ELF-1 (cell line): ENCODE measurements at places on chromosomes 1 and 21.

- no peak for DNase-seq
Measured at GRCh38 chr1:46425726-46426125, 31.6 kb downstream of the FAAH start.

DNA sequence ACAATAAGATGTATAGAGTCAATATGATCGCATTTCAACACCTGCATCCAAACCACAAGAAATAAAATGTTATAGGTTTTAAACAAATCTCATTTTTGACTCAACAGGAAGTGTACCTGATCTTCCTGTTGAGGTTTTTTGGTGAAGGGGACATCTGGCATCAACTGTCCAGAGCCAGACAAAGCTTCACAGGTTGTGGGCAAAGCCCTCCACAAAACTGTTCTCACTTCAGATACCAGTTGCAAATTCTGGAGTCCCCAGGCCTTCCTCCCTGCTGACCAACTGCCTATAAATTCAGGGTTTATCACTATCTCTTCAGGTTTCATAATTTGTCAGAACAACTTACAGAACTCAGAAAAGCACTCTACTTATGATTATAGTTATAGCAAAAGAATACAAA, 326.1 kb upstream of the CAMK1G start:
- no peak for DNase-seq

DNA sequence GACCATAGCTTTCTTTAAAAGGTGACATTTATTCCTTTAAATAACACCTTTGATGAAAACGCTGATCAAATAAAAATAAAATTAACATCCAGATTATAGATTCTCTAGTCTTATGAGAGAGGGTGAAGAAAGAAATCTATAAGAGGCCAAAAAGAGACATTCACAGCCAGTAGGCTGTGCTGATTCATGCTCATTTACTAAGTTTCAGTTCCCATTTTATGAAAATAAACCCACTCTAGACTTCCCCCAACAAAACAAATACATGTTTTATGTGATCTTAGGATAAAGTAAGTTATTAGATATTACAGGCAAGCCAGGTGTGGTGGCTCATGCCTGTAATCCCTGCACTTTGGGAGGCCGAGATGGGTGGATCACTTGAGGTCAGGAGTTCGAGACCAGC, 21.1 kb downstream of the ESRRG start:
- DNase-seq = no peak

DNA sequence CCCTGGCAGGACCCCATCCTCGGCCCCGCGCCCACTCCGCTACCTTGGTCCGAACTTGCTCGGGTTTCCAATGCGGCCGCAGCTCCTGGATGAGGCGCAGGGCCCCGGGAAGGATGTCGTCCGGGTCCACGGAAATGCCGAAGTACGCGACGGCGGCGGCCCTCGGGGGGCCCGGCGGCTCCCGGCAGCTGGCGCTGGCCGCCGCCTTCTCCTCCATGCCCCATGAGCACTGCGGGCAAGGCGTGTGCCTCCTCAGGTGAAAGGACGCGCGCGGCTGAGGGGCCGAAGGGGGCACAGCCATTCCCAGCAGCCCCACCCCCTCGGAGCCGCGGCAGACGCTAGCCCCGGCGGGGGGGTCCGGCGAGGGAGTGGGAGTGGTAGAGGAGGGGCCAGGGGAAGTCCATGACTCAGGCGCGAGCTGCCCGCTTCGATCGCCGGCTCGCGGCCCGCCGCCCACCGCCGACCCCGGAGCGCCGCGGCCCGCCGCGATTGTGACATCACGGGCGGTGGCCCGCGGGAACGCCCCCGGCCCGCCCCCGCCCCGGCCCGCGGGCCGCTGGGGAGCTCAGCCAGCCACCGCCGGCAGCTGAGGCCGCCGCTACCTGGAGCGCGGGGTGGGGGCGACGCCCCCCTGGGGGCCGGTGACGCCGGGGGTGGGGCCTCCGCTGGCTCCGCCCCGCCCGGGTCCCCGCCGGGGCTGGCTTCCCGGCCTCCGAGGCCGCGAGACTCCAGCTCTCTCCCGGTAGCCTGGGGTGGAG, at the start of gene ETNK2:
Gene ETNK2 (minus strand): TSS at position 493 of the 758 bp plus-strand sequence. CDS start 192 bp downstream, at position 301.
- peak; percentile 66 for DNase-seq

GRCh38 chr1:156898161-156898566, 4.6 kb downstream of the PEAR1 start:
- peak; percentile 84 for DNase-seq

- no peak for DNase-seq
Measured at GRCh38 chr1:219476716-219477115, 136.2 kb downstream of the ZC3H11B start.

DNA sequence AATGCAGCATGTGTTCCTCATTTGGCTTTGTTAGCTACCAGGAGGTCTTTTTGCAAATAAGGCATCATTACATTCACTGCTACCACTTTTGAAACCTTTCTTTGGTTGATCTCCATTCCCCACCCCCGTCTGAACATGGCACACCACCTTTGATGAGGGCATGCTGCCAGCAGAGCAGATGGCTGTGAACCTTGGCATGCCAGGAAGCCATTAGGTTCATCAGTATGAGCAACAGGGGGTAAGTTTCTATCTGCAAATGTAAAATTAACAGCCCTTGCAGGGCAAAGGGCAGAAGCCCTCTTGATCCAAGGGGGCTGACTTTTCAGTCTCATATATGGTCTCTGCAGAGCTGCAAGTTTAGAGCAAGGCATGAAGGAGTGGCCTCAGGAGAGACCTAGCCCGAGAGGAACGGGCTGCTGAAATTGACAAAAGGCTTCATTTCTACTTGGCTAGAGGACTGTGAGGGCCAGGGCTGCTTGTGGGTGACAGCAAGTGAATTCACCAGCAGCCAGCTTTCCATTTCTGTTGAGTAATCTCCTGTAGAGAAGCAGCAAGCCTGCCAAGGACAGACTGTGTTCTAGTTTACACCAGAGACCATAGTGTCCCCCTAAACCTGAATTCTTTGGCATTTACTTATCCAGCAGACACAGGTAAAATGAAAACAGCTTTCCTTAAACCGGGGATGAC, 127.9 kb downstream of the ZNF326 start:
- DNase-seq = no peak

DNA sequence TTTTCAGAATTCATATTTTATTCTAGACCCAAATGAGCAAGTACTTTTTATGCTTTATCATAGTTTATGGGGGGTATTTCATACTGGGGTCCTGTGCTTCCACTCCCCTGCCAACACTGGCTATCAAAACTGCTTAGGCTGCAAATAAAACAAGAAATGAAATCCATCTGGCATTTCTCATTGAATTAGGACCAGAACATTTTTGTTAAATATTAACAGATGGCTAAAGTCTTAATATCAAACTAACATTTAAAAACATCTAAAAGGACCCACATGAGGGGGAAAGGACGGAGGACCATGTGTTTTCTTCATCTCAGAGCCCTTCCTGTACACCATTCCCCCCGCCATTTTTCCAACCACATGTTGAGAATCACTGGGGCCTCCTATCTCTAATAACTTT, 167.5 kb upstream of the C1orf105 start:
- no peak for DNase-seq

DNA sequence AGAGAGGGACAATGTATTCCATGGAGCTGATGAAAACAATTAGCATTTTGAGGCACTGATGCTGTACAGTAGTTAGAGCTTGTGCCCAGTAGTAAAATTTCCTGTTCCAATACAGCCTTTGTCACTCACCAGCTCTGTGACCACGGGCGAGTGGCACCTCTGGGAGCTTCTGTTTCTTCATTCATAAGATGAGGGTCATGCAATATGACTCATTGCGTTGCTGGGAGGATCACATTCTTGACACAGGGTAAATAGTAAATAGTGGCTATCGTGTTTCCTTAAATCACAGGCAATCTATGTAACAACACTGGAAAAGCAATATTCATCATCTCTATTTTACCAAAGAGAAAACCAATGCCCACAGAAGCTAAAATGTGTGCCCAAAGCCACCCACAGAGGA, 4.5 kb upstream of the LRRC52 start:
- no peak for DNase-seq

- peak; percentile 22 for DNase-seq
Measured at GRCh38 chr1:223670458-223671159, 5.1 kb upstream of the CAPN8 start.

DNA sequence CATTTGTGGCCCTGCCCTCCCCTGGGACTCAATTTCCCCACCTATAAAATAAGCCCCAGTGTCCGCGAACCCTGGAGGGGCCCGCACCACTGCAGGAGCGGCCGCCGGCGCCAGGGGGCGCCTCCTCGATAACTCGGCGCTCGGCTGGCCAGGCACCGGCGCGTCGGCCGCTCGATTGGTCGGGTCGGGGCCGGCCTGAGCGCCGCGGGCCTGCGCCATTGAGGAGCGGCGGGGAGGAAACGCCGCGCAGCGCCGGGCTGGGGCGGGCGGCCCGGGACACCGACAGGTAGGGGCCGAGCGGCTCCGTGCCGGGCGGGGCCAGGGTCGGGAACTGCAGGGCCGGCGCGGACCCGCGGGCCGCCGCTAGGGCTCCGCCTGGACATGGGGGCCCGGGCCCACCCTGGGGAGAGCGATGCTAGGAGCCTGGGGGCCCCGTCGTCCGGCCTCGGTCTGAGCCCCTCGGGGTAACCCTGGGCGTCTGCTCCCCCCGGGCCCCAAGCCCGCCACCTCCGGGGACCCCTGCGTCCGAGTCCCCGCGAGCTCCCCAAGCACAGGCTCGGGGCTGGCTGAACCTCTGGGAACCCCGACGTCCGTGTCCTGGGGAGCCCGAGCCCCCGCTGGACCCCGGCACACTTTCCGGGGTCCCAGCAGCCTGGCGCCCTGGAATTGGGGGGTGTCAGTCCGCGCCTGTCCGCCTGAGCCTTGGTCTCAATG, at the start of gene VPS13D:
Gene VPS13D (plus strand): TSS at position 196 of the 714 bp plus-strand sequence. CDS start 4,237 bp downstream, outside the sequence.
- DNase-seq = peak; percentile 88

DNA sequence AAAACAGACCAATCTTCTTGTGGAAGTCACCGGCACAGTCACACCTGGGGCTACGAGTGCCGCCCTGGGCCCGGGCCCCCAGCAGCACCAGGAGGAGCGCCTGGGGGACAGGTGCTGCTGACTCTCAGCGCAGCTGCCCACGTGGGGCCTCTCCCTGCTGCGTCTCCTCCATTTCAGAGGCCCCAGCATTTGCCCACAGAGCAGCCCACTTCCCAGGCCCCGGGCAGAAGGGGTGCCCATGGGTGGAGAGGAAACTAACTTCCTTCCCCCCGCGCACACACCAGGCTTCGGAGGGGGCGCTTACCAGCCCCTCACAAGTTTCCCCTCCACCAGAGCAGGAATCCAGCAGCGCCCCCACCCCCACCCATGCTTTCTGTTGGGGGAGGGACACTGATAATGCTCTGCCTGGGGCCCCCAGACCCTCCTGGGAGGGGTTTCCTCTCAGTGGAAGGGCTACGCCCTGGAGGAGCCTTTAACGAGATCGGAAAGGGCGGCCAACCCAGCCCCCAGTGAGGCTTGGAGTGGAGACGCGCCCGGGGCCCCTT, 440 bp downstream of the TNFRSF25 start:
- no peak for DNase-seq

- no peak for DNase-seq
Measured at GRCh38 chr1:247431643-247432042, 15.7 kb downstream of the NLRP3 start.

DNA sequence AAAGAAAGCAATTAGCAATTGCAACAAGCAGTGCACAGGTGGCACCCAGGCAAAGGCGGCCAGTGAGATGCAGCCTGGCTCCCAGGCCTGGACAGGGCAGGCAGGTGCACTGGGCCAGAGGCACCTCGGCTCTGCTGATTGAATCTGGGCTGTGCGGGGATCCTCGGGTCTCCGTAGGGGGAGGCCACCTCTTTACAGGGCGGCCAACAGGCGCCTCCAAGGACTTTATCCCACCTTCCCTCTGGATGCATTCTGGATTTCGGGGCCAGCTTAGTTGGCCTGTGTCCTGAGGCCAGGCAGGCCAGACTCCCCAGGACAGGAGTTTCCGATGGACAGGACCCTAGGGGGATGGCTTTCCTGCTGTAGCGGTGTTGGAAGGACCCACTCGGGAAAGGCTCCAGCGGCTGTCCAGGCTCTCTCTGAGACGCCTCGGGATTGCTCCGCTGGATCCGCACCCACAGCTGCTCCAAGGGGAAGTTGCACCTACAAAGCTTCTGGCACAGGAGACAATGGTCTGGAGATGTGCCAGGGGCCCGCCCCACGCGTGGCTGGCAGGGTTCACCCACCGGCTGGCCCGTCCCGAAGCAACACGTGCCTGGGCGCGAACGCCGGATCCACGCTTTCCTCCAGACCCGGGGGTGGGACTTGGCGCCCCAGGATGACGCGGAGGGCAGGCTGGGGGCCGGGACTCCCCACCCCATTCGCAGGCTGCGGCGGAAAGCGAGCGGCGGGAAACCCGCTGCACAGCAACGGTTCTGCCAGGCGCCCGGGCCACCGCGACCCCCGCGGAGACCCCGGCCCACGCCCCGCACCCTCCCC, 810 bp downstream of the SLC19A1 start:
- DNase-seq = peak; percentile 8

DNA sequence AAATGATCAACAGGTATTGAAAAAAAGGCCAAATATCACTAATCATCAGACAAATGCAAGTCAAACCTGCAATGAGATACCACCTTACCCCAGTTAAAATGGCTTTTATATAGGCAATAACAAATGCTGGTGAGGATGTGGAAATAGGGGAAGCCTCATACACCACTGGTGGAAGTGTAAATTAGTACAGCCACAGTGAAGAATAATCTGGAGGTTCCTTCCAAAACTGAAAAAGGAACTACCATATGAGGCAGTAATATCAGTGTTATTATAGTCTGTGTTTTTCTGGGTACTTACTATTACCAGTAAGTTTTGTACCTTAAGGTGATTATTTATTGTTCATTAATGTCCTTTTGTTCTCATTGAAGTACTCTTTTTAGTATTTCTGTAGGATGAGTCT, 201.3 kb downstream of the MRPL39 start:
- no peak for DNase-seq

DNA sequence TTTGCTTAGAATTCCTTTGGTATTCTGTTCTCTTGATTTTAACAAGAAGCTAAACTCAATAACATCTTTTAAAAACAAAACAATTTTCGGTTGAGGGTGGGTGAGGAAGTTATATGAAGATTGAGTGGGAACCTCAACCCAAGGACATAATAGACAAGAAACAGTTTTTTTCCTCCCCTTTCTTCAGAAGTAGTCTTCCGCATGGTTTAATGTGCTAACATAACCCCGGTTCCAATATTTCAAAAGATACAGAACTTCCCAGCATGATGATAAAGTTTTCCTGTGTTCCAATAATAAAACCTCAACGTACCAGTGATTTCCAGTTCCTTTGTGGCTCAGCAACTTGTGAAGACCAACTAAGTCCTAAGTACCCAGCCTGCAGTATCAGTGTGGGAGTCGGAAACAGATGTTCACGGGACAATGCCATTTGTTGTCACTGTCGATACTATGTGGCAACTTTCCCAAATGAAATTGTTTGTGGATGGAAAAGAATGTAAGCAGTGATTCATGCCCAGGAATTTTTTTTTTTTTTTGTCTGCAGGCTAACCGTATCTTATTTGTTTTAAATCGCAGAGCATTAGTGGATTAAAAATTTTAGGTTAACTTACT, 48.5 kb downstream of the NR5A2 start:
- no peak for DNase-seq

- no peak for DNase-seq
Measured at GRCh38 chr1:24102961-24103360, 9.0 kb downstream of the MYOM3 start.

- no peak for DNase-seq
Measured at GRCh38 chr1:19514391-19514831, 29.1 kb upstream of the CAPZB start.

GRCh38 chr1:171595324-171595723, 26.7 kb upstream of the MYOCOS start:
- DNase-seq = no peak

GRCh38 chr1:61183471-61184039, 101.2 kb downstream of the NFIA start:
- DNase-seq = no peak

GRCh38 chr21:24445517-24445916, 1161.8 kb downstream of the MRPL39 start:
- DNase-seq = no peak
